ENCODE measurements at places on chromosomes 12 and 14.

DNA sequence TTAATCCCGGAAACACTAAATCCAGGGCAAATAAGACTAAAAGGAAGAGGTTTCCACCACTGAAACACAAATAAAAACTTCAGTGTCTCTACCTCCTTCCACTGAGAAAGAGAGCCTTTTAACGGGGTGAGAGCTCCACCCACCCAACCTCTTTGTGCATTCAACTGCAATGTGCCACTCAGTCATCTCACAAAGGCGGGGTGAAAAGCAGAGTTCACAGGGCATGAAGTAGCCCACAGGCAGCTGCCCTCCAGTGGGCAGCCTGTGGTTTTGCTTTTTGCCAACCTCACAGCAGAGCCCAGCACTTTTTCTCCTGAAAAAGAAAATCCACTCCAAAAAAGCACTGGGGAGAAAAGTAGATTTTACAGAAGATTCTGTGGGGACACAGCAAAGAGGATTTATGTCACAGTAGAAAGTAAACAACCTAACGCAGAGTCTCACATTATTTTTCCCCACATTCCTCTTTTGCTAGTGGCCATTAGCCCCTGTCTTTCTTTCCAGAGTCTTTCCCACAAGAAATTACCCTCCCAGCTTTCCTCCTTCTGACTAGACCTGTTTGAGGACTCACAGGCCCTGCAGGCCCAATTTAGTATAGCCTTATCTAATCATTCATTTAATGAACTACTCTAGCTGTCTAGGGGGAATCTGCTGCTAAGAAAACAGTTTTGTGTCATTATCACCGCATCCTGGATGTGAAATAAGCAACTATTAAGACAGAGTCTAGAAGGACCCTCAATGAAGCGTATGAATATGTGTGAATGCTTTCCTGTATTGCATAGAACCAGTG is 753.8 kb upstream of the FOXG1 start:
- no peak for DNase-seq

DNA sequence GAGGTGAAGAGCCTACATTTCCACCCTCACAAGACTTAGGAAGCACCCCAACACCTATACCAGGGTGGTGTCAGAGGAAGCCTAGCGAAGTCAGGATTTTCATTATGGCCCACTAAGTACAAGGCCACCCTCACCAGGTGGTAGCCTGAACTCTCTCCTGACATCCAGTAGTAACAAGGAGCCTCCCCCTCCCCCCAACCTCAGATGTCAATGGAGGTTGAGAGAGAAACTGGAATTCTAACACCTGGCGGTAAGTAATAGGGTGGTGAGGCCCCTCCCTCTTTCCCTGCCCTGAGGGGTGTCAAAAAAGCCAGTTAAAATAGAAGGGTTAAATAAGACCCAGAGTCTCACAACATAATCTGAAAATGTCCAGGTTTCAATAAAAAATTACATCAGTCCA is 37.6 kb downstream of the SINHCAF start:
- no peak for DNase-seq

DNA sequence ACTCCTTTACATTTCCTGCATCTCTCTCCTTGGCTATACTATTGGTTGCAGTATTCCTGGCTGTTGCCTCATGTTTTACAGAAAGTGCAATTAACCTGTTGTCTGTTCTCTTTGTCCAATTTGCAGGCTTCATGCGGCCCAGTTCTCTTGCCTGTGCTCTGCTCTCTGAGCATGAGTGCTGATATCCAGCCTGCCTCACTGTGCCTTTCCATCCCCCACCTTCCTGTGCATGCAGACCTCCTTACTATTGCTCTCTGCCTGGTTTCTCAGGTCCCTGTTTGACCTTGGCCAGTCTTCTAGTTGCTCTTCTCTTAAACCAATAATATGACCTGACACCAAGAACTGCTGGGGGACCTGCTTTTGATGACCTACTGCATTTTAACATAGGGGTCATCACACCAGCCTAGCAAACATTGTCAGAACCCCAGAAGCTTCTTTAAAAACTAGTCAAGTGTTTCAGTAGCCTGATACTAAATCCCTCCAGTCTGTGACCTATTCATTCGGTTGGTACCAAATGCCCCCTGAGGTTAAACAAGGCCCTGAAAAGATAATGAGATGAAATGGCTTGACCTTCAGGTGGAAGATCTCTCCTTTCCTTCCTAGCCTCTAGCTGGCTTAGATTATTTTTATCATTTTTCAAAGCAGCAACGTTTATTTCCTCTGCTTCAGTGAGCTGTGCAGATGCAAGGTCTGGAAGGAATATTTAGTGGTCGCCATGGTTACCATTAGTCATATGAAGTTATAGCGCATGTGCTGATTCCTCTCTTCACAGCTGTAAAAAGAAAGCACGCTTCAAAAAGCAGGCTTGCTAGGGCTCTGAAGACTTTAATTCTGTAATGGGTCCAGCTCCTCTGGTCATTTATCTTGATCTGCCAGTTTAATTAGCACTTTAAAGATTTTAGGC is 216.5 kb downstream of the PHLDA1 start:
- no peak for DNase-seq

DNA sequence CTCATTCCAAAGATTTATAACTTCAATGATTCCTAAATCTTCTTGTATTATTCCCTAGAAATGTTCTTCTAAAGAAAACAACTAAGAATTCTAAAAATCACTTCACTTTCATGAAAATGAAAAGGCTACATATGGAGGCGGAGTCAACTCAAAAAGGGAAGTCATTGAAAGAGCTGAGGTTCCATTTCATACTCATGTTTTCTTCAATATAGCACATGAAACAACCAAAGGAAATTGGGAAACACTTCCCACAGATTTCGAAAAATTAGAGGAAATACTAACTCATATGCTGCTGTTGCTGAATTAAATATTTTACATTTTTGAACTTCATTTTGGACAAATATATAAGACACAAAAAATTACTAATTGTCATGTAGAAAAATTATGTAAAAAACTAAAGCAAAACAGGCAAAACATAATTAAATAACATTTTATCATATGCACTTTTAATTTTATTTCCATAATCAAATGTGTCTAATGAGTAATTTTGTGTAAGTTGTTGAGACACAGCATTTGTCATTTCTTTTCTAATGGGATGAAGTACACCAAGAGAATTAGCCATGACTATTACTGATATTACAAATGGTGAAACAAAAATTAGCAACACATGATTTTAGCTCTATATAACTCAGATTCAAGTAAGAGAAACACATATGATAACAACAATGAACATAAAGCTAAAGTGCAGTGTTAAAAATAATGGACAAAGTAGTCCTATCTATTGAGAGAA is at the start of gene CD163:
TSS of gene CD163 (minus strand) at position 92 of the 730 bp plus-strand sequence. CDS start at position 5, 87 bp downstream.
- DNase-seq = no peak

GRCh38 chr12:28585146-28585545 is 394.9 kb downstream of the CCDC91 start:
- DNase-seq = no peak

DNA sequence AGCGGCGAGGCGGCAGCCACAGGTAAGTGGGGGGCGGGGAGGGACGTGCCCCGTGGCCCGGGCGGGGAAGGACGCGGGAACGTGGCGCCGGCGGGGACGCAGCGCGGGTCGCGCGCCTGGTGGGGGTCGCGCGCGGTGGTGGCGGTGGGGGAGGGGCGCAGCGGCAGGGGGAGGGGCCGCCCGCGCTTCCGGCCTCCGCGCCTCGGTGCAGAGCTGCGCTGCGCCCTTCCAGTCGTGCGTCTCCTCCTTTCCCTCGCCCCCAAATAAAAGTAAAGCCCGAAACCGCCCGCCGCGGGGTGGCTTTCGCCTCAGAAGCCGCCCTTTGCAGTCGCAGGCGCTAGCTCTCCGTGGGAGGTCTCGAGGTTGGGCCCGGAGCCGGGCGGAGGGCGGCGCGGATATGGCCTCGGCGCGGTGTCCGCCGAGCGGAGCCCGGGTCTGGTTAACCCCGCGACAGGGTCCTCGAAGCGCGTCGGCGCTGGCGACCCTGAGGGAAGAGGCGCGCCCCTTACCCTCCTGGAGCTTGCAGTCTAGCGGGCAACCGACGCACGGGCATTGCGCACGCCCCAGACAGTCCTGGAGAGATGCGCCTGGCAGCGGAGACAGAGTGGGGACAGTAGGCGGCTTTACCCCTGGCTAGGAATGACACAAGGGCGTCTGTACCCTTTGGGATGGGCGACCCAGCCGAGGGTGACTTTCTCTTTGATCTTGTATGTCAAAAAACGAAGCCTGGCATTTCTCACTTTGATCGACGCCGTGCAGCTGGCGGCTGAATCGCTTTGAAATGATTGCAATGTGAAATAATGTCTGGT is 589 bp downstream of the ATF1 start:
- no peak for DNase-seq

GRCh38 chr12:56257491-56258067 is 605 bp downstream of the ANKRD52 start:
- DNase-seq = peak; percentile 31

DNA sequence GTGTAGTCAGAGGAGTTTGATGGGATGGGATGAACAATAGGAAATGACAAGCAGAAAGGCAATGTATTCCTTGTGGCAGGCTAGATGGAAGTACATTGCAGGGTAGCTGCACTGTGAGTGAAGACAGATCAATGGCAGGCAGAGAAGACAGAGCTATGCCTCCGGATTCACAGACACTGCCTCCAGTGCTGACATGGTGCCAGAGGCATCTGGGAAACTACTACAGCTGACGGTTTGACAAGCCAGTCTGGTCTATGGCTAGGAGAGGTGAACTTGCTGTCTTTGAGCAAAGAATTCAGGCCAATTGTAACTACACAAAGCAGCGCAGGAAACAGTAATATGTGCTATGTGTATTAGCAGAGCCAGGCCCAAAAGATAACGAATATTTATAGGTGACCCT is 193.5 kb downstream of the DIO2 start:
- no peak for DNase-seq

GRCh38 chr12:49518914-49519573 is 19.8 kb upstream of the KCNH3 start:
- no peak for DNase-seq

DNA sequence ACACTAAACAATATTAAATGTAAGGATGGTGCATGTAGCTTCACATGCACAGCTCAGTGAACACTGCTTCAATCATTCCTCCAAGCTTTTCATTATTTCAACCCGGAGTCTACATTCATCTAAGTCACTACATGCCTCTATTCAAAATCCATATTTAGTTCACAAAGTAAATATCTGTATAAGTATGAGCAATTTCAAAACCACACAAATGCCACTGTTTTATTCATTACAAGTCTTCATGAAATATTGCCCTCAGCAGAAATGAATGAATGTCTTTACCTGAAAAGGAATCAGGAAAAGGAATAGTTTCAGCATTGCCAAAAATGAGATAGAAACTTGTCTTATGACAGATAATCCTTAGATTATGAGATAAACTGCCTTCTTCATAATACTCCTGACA is 149.4 kb downstream of the SLC38A4 start:
- DNase-seq = no peak

- no peak for DNase-seq
Observed at GRCh38 chr14:54332490-54332889, 64.3 kb upstream of the CDKN3 start.

GRCh38 chr14:46352844-46353243 is 298.7 kb downstream of the RPL10L start:
- no peak for DNase-seq

All from NCI-H187 (cell line).